CD4-positive, alpha-beta T cell treated with Interleukin-6 at 100 ng/mL for 8 hours (primary cell): ENCODE measurements at places on chromosomes 1 and 21.
A peak's percentile ranks its signal among the peaks of the same experiment; 100 is the strongest.

DNA sequence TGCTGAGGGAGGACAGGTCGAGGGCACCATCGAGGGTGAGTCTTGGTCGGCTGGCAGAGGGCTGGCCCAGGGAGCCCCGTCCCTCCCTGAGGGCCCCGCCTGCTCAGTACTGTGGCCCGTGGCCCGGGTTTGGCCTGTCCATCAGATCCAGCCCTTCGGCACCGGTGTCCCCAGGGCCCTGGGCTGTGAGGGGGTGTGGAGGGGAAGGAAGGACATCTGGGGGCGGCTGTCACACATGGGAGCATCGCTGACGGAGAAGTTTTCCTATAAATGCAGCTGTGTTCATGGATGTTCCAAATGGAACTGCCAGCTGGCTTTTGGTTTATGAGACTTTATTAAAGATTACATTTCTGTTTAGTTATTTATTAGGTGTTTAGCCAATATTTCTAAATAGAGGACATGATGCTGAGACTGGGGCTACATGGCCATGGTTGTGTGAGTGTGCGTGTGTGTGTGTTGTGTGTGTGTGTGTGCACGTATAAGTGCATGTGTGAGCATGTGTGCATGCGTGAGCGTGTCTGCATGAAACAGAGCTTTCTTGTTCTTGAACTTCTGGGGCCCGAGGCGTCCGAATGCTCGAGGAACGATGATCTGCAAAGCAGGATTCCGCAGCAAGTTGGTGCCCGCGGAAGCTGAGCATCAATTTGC lies 54.3 kb downstream of the SLX9 start:
- DNase-seq: no peak

GRCh38 chr1:106961646-106962045 lies 94.8 kb upstream of the PRMT6 start:
- DNase-seq: no peak

GRCh38 chr1:197027359-197027758 lies 39.7 kb downstream of the F13B start:
- no peak for DNase-seq

- DNase-seq: no peak
Observed at GRCh38 chr1:206497363-206497762, 10.0 kb upstream of the RASSF5 start.

GRCh38 chr1:191876631-191877030 lies 281.6 kb upstream of the RGS18 start:
- DNase-seq: no peak

DNA sequence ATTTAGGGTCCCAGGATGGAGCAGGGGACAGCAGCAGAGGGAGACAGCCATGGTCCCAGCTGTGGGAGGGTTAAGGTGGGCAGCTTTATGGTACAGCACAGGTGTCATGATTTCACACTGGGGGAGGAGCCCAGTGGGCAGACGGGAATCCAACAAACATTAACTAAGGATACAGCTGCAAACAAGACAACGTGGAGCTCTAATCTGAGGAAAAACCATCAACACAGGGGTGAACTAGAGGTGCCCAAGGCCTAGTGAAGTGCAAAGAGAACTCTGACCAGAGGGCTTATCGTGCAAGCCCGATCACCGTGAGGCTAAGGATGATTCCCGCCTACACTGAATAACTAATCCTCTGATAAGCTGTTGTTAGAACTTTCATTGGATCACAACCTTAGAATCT lies 18.7 kb downstream of the ECE1 start:
- DNase-seq: no peak

DNA sequence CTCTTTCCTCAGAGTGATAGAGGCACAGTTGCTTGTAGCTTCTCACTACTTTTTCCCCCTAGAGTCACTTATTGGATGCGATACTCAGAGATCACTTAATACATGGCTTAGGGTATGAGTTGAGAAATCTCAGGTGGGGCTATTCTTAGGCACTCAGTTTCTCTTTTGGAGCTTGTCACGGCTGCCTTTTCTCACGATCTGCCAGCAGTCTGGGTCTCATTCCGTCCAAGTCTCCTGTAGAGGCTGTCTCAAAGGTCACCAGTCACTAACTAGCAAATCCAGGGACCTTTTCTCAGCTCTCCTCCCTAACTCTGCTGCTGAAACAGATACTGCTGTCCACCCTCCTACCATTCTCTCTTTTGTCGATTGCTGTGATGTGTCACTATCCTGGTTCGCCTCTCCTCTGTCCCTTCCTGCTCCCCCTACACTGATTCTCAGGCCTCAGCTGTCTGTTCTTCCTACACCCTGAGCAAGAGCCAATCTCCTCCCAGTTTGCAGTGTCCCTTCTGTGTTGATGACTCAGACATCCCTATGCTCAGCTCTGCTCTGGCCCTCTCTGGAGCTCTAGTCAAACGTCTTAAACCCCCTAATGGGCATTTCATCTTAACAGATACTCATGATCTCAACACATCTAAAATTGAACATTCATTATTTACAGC lies 12.4 kb downstream of the ATP1A2 start:
- no peak for DNase-seq

DNA sequence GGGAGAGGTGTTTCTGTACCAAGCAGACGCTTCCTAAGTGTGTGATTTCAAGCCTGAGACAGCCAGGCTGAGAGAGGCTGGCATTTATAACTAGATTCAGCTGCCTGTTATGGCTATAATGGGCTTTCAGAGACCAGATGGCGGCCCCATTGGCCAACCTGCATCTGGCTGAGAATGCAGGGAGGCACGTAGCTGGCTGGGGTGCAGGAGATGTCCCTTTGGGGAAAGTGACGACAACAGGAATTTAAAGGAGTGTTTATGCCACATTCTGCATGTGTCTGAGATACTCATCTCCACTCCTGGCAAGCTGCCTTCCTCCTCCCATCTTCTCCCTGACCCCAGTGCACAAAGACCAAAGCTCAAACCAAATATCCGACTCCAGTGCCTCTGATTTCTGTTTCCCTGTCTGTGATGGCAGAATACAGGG lies 21.3 kb upstream of the CCDC190 start:
- DNase-seq: no peak

GRCh38 chr21:15293240-15293639 lies 228.4 kb upstream of the NRIP1 start:
- DNase-seq: no peak

- DNase-seq: no peak
Observed at GRCh38 chr1:235643837-235644692, 5.5 kb downstream of the GNG4 start.

DNA sequence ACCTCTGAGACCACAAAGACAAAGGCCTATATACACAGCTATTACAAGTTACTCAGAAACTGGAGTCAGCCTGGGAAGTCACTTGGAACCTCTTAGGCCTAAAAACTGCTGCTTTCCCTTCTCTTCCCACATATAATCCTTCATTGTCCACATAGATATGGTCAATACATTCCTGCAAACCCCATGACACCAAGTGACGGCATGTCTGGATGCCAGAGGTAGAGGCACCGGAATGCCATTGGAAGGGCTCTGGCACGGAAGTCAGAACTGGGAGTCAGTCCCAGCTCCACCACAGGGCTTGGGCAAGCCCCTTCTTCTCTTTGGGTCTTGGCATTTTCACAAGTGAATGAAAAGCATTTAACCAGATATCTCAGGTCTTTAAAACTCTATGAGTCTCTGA lies 204.7 kb downstream of the MATN1 start:
- no peak for DNase-seq

- no peak for DNase-seq
Observed at GRCh38 chr1:3614755-3615742, 3.7 kb upstream of the MEGF6 start.

GRCh38 chr1:36365381-36365780 lies 20.3 kb downstream of the STK40 start:
- DNase-seq: no peak

DNA sequence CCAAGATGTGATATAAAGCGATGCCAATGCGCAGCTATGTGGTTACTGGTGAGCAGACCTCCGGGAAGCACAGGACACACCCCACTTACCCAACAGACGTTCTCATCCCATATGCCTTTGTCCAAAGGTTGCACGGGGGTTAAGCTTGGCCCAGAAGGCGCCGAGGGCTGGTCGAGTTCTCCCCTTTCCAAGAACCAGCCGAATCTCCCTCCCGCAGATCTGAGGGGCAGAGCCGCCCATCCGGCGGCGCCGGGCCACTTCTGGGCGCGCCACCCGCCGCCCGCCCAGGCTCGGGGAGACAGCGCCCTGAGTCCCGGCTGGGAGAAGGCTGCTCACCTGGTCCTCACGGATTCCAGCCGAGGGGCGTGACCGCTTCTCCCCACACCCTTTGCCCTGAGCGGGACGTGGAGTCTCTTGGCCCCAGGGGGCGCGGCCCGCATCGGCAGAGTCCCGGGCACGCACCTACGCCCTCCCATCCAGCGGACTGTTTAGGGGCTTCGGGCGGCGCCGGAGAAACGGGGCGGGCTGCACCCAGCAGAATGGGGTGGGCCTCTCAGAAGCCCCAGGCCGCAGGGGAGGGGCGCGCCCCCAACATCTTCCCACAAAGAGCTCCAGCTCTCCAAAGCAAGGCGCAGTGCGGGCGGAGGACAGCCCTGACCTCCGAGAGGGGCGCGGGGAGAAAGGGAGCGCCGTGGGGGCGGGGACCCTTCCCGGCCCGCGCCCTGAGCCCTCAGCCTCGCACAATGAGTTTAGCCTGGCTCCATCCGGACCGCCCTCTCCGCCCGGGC lies 615 bp downstream of the GPR161 start:
- no peak for DNase-seq

- DNase-seq: no peak
Observed at GRCh38 chr21:25862112-25862511, 127.3 kb downstream of the GABPA start.

DNA sequence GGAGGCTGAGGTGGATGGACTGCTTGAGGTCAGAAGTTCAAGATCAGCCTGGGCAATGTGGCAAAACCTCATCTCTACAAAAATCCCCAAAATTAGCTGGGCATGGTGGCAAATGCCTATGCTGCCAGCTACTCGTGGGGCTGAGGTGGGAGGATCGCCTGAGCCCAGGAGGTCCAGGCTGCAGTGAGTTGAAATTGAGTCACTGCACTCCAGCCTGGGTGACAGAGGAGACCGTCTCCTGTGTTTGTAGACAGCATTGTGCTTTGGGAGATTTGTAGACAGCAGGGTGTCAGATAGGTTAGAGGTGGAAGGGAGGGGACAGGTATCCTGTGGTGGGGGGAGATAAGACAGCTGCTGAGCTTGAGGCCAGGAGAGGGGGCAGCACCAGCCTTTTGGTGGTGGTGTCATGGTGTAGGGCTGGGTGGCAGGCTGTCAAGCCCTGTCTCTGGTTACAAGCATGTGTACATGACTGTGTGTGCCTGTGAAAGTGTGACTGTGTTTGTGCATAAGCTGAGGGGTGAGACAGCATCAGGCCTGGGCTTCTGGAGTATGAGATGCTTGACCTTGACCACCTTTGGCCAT lies 15.2 kb downstream of the PPFIA4 start:
- no peak for DNase-seq

DNA sequence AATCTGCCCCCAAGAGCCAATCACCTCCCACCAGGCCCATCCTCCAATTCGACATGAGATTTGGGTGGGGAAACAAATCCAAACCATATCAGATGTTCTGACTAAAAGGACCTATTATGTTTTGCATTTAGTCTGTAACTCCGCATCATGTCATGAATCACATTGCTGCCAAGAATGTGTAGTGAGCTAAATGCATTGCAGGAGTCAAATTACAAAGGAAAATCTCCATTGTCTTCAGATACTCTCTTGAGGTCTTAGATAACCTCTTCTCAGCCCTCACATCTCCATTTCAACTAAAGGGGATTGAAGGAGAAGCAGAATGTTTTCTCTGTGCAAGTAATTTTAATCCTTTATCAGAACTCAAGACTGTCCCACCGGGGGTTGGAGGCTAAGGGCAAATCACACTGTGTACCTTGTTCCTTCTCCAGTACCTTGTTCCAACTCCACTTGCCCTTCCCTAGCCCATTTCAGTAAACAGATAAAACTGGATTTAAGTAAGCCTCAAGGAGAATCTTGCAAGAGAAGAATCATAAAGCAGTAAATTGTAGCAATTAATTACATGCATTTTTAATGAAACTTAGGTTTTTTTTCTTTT lies 34.1 kb downstream of the EXTL2 start:
- no peak for DNase-seq

DNA sequence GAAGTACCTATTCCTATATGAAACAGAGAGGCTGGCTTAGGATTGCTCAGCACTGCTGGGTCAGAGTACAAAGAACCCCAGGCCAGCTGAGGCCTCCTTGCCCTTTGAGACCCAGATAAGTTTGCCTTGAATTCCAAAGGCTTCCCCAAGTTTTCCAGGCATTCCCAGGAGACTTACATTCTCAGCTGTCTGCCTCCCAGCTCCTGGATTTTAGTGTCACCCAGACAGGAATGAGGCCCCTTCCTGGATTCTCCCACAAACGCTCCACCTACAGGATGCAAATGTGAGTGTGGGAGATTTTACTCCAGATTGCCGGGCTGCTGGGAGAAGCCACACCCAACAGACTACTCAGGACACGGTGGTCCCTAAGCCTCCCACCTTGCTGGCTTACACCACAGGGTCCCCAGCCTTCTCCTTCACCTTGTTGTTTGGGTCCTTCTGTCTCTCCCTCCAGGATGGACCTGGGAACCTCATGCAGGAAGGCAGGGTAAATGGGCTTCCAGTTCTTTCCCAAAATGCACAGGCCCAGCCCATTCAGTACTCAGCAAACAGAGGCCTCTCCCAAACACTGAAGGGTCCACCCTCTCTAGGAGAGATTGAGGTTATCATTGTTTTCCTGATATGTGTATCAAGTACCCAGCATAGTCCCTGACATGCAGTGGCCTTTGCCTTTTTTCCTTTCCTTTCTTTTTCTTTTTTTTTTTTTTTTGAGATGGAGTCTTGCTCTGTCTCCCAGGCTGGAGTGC lies 10.6 kb downstream of the RHBG start:
- no peak for DNase-seq

DNA sequence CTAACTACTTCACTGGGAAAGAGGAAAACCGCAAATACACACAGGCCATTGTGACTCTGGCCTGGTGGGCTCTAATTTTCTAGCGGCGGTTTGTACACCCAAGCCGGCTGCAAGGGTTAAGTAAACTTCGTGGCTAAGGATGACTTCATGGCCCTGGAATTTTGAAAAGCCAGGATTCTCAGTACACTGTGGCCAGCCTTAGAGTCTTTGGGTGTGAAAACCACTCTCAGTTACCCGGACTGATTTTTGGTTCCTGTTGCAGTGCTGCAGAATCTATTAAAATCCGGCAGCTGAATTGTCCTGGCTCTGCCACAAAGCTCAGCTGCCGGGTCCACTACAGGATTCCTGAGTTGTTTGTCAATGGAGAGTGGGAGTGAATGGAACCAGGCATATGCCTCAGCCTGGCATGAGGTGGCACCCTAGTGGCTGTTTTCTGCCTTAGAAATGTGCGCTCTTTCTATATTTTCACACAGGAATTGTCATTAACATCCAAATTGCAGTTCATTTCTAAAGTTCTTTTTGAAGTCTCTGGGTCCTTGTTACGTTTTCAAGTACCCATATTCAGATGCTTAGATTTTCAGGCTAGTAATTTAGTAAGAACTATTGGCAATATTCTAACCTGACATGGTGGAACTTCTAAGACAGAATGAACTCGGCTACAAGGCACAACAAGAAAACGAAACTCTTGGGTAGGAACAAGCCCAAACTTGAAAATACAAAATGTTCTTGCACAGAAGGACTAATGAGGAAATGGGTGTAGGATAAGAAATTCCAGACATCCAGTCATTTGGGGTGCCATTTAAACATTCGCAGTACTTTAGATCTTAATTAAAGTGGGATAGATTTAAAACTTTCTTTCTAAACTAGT lies 255.9 kb downstream of the NFIA start:
- DNase-seq: no peak

- peak; percentile 71 for DNase-seq
Observed at GRCh38 chr21:44932408-44933181, 7.2 kb upstream of the SLX9 start.

- DNase-seq: no peak
Observed at GRCh38 chr1:119865627-119866026, 30.7 kb downstream of the ADAM30 start.
